Karpas-422 (cell line): ENCODE measurements at places on chromosomes 3 and 15.

- no peak for DNase-seq
These were observed 35.7 kb upstream of the BLM start for GRCh38 chr15:90681480-90681879.

- DNase-seq, result no peak
These were observed 60.2 kb downstream of the AMOTL2 start for GRCh38 chr3:134313847-134314587.

GRCh38 chr15:41283653-41284426 is 48.6 kb downstream of the OIP5 start:
- DNase-seq, result peak; percentile 100

- DNase-seq, result peak; percentile 78
These were observed 811 bp downstream of the SKIL start for GRCh38 chr3:170358042-170359010.

DNA sequence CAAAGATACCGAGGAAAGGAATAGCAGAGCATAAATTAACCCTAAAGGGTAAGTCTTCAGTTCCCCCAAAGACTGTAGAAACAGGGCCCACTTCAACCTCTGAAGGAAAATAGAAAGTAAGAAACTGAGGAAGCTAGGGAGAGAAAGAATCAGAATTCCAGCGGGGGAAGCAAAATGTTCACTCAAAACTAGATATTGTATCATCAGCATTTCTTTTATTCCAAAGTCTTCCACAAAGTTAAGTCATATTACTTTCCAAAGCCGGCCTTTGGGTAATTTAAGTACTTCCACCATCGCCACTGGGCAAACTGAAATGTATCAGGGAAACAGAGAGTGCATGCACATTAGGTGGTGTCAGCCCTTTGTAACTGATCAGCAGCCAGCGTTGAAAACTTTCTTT is 88.3 kb downstream of the RSL24D1 start:
- DNase-seq, result no peak

DNA sequence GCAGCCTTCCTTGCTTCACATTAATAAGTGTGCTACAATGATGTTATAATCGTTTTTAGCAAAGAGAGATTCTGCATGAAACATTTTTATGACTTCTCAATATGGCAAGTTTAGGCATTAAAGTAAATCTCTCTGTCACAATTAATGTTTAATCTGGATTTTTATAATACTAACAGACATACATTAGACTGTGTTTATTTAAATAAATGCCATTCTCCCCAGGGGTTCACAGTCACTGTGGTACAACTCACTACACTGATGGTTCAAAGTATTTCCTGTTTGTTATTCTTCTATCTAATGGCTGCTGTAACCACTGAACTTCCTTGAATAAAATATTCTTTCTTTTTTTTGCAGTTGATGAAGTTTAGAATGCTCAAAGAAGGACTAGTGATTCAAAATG is 59.0 kb downstream of the SLC12A1 start:
- DNase-seq, result no peak

- peak; percentile 65 for DNase-seq
These were observed 376.1 kb downstream of the ZPLD1 start for GRCh38 chr3:102810937-102811336.

- no peak for DNase-seq
These were observed 302.0 kb downstream of the DIPK2A start for GRCh38 chr3:144273601-144274000.

DNA sequence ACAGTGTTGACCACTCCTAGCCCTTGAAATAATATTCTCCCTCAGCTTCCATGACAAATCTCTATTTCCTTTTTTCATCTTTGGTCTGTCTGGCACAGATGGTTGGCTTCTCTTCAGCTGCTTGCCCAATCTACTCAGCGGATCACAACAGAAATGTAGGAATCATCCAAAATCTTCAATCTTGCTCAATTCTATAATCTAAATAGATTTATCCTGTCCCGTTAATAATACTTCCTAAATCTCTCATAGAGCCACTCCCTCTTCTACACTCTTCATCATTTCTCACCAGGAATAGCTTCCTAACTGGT is 3.8 kb downstream of the PEAK1 start:
- no peak for DNase-seq

DNA sequence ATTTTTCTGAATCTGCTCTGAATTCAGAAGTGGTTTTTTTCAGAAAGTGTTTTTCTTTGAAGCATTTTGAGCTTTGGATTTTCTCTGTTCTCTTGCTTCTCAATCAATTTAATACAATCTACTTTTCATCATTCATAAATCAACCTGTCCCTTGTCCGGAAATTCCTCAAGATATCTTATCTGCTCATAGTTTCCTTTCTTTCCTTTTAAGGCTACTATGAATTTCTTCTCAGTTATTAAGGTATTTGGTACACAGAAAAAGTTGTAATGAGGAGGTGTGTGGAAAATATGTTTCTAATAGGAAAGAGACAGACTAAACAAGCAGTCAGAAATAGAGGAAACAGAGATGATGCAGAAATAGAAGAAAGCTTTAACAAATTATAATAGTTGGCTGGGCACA is 14.4 kb downstream of the CGGBP1 start:
- DNase-seq, result no peak

GRCh38 chr15:66019368-66019767 is 150.1 kb downstream of the RAB11A start:
- no peak for DNase-seq

GRCh38 chr3:112373924-112374323 is 41.0 kb downstream of the CD200 start:
- no peak for DNase-seq

DNA sequence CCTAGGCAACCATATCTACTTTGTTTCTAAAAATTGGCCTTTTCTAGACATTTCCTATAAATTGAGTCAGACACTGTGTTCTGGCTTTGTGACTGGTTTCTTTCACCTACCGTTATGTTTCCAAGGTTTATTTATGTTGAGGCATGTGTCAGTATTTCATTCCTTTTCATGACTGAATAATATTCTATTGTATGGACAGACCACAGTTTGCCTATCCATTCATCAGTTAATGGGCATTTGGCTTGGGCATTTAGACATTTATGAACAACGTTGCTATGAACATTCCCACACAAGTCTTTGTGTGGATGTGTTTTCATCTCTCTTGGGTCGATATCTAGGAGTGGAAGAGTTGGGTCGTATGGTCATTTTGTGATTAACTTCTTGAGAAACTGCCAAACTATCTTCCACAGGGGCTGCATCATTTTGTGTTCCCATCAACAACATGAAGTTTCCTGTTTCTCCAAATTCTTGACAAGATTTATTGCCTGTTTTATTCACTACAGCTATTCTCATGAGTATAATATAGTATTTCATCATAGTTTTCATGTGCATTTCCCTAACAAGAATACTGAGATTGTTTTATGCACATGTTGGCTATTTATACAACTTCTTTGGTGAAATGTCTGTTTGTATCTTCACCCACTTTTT is 3.5 kb upstream of the EFCC1 start:
- DNase-seq, result no peak

DNA sequence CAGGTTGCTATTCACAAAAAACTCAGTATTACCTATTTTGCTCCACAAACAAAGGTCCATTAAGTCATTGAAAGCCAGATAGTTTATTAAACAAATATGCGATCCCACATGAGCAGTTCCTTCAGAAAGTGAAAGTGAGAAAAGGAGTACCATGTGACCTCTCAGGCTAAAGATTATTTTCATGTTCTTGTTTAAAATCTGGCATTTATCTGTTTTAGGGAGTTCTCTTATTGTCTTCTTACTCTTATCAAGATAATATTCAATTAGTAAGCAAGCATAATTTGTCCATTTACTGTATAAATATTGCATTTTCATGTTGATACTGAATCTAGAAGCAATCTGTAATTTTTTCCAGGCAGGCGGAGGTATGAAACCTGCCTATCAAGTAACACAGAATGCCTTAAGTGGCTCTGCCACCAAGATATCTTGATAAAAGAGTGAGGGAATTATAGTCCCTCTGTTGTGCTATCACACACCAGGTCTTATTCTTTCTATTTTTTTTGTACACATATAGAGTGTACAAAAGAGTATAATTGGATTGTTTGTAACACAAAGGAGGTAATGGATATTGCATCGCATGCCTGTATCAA is 20.1 kb upstream of the PLSCR5 start:
- DNase-seq, result no peak

DNA sequence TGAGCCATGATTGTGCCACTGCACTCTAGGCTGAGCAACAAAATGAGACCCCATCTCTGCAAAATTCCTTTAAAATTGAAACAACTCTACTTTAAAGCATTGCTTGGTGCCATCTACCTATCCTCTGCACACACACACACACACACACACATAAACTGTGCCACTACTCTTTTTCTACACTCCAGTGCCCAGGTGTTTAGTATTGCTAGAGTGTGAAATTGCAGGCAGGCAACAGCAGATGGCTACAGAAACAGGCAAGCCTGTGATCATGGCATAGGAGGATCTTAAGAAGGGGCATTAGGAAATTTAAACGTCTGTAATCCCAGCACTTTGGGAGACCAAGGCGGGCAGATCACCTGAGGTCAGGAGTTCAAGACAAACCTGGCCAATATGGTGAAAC is 39.0 kb downstream of the SIDT1 start:
- no peak for DNase-seq

GRCh38 chr3:195159117-195159813 is 111.7 kb downstream of the XXYLT1 start:
- no peak for DNase-seq

DNA sequence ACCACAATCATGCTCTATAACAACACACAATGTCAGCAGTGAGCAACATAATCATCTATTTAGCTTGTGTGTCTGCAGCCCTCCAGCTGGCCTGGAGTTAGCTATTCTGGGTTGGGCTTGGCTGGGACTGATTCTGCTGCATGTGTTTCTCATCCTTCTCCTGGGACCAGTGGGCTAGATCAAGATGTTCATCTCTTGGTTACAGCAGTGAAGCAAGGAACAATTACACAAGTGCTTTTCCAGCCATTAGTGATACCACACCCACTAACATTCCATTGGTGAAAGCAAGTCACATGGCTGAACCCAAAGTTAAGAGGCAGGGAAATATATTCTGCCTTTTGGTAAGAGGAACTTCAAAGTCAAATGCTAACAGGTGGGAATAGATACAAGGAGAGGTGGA is 14.6 kb downstream of the NUDT16 start:
- DNase-seq, result peak; percentile 26

DNA sequence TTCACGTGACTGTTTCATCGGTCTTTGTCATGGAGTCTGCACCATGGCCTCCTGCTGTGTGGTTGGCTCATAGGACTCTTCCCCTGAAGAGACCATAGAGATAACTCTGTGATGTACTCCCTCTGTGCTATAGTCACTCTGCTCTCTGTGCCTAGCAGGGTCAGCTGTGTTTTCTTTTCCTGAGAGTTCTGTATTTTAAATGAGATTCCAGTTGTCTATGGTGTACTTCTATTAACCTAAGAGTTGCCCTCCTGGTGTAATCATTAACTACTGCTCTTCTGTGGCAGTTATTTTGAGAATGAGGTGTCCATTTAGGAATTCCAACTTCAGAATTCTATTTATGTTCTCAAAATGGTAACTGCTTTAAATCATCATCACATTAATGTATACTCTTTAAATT is 114.5 kb upstream of the ARPP21 start:
- no peak for DNase-seq

DNA sequence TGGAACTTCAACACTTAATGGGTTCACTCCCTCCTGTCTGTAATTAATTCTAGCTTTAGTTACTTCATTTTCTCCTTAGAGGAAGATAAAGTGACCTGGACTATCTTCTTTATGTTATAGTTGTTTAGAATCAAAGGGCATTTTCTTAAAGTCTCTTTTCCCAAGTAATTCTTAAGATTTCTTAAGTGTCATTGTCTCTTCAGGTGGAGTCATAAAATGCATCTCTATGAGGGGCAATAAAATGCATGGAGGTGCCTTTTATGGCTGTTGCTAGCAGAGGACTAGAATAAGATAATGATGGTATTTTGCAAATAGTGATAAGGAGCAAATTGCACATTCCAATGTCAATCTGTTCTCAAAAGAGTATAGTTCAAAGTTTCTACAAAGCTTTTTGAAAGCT is 34.5 kb downstream of the CNTN4 start:
- DNase-seq, result no peak

DNA sequence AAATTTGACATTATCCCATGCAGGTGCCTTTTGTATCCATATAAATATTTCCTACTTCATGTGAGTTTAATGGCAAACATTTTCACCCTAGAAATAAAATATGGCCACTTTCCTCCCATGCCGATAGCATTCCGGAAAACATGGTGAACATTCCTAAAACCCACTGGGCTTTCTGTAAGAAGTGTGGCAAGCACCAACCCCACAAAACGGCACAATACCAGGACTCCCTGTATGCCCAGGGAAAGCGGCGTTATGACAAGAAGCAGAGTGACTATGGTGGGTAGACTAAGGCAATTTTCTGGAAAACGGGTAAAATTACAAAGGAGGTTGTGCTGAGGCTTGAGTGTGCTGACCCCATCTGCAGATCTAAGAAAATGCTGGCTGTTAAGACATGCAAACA is 7.6 kb downstream of the ANXA2 start:
- DNase-seq, result no peak

DNA sequence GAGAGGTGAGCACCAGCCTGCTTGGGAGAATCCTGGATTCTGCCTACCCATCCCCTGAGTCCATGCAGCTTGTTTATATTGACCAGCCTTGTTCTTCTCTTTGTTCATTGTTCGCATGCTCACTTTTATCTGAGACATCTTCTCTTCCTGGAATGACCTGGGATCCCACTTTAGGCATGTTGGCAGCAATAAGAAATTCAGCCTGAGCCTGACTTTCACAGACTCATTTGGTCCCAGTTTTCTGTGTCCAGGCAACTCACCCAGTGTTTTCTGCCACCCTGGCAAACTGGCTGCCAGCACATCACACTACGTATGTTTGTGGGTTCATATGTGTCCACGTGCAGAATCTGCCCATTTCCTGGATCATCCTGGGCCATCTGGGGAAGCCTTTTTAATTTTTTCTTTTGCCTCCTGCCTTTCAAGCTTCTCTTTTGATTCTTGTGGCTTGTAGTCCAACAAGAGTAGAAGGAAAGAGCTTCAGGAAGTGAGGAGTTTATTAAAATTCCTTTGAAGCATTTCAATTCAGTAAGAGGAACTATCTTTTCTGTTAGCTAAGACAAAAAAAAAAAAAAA is 199.9 kb downstream of the FNDC3B start:
- DNase-seq, result no peak

DNA sequence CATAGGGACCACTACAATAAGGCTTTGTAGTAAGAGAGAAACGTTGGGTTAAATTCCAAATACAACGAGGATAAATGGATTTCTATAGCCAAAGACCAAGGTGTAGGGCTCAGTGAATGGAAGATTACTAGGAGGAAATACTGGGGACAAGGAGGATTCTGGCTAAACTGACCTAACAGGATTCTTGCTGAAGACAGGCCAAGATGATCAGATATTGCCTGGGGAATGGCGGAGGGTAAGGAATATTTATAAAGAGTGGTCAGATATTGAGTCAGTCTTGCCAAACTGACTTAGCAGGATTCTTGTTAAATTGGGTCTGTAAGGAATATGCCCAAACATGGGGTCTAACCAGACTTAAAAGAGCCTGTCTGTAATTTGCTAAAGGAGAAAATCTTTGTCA is 463.8 kb downstream of the EDEM1 start:
- no peak for DNase-seq

DNA sequence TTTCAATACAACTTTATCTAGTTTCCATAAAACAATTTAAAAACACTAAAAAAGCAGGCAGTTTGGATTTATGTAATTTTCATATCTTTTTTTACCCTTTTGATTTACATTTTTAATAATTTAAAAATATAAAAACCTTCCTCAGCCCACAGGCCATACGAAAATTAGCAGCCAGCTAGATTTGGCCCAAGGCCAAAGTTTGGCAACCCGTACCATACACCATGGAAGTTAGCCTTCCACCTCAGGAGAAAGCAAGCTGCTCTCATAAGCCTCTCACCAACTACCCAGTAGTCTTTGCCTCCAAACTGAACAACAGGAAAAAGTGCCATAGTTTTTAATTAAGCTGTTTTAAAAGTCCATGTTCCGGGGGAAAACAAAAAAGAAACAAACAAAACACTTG is 107.3 kb upstream of the TRIM42 start:
- peak; percentile 60 for DNase-seq
